CD4-positive, alpha-beta T cell (primary cell): ENCODE measurements at places on chromosomes 2 and 18.

DNA sequence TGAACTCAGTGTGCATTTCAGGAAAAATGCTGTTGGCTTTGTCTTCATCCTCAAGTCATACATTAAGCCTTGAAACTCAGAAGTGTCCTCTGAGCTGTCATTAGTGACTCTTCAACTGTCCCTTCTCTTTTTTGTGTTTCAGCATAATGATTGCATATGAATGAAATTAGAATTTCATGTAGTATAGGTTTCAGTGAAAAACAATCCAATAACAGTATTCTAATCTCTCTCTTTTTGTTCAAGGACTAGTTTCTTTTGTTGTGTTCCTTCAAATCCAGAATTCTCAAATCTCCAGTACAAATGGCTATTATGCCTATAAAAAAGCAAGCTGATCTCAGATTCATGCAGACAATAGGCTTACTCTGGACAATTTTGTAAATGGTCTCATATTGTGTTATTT is 133.5 kb downstream of the QPCT start:
- no peak for DNase-seq

DNA sequence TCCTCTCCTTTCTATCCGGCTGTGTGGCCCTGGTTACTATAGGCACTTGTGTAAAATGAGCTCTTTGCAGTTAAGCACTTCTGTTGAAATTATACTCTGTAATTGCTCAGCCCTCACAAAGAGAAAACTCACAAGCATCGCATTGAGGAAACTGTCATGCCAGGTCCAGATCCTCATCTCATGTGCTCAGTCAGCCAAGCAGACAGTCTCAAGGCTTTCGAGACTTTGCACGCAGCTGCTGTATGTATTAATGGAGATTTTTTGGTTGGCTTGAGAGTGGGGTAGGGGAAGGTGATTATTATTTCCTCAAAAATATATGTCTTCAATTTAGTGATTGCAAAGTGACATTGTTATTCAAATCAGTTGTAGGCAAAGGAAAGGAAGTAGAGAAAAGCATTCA is 33.0 kb upstream of the PHLPP1 start:
- DNase-seq = no peak

- peak; percentile 88 for DNase-seq
These were observed 44.3 kb downstream of the SERTAD2 start for GRCh38 chr2:64609227-64609941.

- no peak for DNase-seq
These were observed 83.7 kb downstream of the DSEL start for GRCh38 chr18:67432806-67433205.

GRCh38 chr2:190339394-190339793 is 4.0 kb upstream of the INPP1 start:
- DNase-seq = no peak

DNA sequence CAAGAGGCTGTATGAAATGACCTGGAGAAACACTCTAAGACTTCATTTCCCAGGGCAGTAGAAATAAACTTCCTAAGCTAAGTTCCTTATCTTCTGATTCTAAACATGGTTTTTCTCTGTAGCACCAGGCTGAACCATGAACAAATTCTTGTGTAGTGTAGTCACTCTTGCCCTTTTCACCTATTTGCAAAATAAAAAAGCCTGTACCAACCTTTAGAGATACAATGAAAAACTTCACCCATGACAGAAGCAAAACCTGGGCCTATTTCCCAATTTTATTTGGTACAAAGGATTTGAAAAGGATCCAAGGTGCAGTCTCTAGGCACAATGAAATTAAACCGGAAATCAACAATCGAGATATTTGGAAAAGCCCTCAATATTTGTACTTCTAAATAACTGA is 43.6 kb downstream of the POLR1A start:
- no peak for DNase-seq

DNA sequence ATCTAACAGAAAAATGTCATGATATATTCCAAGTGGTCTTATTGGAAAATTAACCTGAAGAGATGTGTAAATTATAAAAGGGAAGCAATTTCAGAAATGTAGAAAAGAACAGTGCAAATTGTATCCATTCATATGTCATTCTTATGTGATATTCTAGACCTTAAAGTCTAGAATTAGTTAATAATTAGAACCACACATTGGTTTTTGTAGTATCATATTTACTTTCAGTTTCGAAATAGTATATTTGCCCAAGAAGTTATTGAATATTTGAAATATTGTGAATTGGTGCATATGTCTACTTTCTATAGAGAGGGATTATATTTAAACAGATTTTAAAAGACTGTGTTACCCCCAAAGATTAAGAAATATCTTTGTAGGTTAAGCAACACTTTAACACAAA is 1348.6 kb upstream of the ACVR2A start:
- no peak for DNase-seq
